ENCODE measurements at places on chromosomes 16 and 17.
A peak's percentile ranks its signal among the peaks of the same experiment; 100 is the strongest.

- peak; percentile 40 for DNase-seq
These were observed 24.4 kb downstream of the SREBF1 start for GRCh38 chr17:17812211-17813054.

GRCh38 chr16:56422896-56423441 is 2.4 kb downstream of the AMFR start:
- no peak for DNase-seq

GRCh38 chr16:86823888-86824671 is 245.7 kb downstream of the FOXL1 start:
- peak; percentile 76 for DNase-seq

DNA sequence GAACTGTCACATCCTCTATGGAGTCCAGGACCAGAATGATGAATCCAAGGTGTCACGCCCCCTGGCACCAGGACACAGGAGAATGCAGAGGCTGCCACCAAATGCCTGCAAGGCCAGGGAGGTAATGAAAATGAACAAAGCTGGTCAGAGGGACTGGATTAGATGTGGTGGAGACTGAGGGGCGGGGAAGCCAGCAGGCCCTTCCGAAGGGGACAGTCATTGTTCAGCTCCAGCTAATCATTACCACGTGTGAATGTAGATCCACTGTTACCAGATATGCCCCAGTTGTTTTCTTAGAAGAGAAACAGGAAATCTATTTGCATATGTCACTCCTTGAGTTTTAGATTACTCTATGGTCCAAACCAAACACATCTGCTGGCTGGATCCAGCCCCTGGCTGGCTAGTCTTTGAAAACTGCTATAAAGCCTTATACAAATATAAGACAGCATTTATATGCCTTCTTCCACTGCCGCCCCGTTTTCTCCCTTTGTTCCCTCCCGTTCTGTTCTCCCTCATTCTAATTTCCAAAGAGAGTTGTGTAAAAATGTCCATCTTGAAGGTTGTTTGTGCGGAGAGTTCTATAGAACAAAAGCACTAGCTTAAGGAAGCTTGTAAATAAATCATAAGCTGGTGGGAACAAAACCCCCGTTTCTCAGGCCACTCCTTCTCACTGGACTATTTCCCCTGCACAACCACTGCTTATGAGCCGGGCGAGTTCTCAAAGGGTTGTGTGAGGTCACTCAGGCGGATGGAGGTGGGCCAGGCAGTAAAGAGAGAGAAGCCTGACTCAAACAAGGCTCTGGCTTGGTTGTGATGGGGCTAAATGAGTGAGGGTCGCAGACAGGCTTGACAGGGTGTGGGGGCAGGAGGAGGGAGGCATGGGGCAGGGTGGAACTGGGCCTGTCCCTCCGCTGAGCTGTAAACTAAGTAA is 14.2 kb downstream of the CRYM start:
- no peak for DNase-seq

GRCh38 chr16:56891685-56892084 is 26.7 kb downstream of the SLC12A3 start:
- DNase-seq, result no peak

GRCh38 chr17:54944796-54945195 is 23.7 kb downstream of the COX11 start:
- DNase-seq, result no peak

- no peak for DNase-seq
These were observed 35.9 kb upstream of the TOM1L1 start for GRCh38 chr17:54864636-54865356.

DNA sequence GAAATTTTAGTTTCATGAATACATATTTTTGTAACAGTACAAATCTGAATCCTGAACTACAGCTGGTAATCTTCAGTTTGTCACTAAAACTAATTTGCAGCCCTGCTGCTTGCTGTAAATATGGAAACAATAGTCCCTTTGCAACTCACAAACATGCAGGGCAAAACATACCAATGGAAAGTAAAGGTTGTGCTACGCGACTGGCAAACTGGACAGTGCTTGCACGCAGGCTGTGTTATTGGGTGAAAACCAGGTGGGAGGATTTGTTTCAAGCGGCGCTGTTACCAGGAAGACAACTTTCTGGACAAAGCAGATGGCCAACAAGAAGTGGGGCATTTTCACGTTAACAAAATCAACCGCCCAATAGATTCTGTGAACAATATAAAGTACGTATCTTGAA is 93.5 kb downstream of the CDYL2 start:
- no peak for DNase-seq

DNA sequence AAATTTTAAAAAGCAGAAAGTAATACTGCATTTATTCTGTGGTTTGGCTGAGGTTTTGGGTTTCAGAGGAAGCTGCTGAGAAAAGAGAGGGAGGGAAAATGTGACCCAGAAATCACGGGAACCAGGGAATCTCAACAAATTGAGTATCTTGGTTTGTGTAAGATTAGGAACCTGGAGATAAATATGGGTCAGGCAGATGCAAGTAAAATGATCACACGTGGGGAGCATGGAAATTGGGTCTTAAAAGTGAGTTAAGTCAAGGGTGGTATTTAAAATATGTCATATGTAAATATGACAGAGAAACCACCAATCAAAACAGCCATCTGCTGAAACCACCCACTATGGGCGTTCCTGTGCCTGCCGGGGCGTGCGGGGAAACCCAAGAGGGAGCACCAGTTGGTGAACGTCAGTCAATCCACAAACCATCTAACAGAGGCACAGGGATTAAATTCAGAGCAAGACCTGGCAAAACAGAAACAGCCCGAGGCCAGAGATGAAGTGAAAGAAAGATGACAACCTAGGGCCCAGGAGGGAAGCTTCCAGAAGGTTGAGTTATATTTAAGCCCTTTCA is 33.4 kb downstream of the CDH13 start:
- DNase-seq, result peak; percentile 70

- DNase-seq, result peak; percentile 81
These were observed 13.9 kb upstream of the LPCAT2 start for GRCh38 chr16:55494994-55495421.

- no peak for DNase-seq
These were observed 295.7 kb downstream of the SNX29 start for GRCh38 chr16:12272264-12272663.

- DNase-seq, result no peak
These were observed 214.4 kb downstream of the C16orf78 start for GRCh38 chr16:49588026-49588425.

GRCh38 chr16:9847146-9847545 is 335.1 kb downstream of the GRIN2A start:
- no peak for DNase-seq

DNA sequence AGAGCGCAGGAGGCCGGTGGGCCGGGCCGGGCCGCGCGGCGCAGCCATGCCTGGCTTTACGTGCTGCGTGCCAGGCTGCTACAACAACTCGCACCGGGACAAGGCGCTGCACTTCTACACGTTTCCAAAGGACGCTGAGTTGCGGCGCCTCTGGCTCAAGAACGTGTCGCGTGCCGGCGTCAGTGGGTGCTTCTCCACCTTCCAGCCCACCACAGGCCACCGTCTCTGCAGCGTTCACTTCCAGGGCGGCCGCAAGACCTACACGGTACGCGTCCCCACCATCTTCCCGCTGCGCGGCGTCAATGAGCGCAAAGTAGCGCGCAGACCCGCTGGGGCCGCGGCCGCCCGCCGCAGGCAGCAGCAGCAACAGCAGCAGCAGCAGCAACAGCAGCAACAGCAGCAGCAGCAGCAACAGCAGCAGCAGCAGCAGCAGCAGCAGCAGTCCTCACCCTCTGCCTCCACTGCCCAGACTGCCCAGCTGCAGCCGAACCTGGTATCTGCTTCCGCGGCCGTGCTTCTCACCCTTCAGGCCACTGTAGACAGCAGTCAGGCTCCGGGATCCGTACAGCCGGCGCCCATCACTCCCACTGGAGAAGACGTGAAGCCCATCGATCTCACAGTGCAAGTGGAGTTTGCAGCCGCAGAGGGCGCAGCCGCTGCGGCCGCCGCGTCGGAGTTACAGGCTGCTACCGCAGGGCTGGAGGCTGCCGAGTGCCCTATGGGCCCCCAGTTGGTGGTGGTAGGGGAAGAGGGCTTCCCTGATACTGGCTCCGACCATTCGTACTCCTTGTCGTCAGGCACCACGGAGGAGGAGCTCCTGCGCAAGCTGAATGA is 606 bp downstream of the THAP11 start:
- DNase-seq, result no peak

- DNase-seq, result peak; percentile 71
These were observed 440.6 kb downstream of the HS3ST3B1 start for GRCh38 chr17:14741491-14741890.

DNA sequence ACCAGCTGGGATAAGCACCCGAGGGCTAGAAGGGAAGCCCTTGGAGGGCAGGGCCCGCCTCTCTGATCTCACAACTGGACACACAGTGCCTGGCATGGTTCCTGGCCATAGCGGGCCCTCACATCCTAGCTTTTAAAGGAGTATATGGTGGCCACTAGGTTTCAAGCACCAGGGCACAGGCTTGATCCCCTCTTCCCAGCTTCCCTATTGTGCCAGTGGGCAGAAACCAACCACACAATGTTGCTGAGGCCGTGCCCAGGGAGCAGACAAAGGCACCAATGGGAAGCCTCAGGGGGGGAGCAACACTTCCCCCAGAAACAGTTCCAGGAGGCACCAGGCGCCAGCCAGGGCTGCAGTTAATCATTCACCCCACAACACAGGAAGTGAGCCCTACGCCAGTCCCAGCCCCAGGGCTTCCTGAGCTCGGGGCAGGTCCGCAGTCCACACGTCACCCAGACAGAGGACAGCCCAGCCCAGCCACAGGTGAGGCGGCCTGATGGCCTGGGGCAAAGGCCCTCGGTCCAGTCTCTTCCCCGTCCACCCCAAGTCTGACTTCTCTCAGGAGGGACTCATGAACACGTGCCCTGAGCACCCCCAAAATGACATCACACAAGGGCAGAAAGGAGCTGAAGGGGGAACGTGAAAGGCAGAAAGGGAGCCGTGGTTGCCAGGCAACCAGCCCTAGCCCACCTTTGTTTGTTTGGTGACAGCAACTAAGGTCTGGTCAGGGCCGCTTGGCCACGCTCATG is 12.8 kb downstream of the SMIM5 start:
- DNase-seq, result peak; percentile 80

DNA sequence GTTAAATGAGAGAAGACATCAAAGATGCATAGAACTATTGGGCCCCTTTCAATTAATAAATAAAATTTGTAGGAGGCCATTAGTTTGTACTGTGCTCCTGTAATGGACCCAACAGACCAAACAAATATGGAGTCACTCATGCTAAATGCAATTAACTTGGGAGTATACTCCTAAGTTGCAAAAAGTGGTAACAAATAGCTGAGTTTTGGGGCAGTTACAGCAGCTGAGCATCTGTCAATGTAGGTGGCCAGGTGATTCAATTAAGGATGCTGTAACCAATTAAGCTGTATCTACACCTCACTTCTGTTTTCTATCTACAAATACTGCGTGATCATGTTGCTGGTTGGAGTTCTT is 34.9 kb downstream of the WNT9B start:
- no peak for DNase-seq

DNA sequence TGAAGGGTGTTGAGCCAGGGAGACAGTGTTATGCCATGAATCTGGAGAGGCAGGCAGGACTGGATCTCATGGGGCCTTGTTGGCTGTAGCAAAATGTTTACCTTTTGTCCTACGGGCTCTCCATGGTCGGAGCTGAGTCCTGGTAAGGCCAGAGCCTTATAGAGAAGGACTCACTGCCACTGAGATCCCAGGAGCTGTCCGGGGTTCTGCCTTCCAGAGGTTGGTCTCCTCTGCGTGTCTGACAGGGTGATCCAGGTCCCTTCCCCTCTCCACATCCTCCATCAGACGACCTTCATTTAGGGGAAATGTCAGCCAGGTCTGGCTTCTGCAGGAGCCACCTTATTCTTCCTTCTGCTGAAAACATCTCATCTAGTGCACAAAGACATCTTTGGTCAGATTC is 285.2 kb upstream of the N4BP1 start:
- DNase-seq, result no peak

DNA sequence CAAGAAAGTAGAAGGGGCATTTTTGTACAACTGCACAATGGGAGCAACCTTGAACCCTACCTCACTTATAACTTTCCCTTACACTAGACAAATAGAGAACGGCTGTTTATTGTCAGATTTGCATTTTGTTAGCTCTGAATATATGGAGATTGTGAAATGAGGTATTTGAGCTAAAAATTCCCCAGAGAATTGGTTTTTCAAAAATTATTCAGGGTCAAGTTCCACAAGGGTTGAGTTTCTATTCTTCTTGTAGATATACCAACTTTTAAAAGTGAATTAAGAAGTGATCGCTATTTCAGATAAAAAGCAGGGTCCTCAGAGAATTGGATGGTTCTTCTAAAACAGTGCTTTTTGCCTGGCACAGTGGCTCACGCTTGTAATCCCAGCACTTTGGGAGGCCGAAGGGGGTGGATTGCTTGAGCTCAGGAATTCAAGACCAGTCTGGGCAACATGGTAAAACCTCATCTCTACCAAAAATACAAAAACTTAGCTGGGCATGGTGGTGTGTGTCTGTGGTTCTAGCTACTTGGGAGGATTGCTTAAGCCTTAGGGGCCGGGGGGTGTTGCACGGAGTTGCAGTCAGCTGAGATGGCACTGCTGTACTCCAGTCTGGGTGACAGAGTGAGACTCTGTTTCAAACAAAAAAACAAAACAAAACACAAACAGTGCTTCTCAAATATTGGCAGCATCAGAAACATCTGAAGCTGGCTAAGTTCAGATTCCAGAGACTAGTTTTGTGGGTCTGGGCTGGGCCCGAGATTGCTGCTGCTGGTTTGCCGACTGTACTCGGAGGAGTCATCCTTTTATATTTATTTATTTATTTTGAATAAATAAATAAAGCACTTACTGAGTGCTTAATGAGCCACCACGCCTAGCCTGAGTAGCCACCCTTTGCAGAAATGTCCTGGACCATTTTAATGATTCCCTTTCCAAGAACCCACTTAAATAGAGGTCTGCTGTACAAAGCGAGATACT is 50.9 kb downstream of the PECAM1 start:
- no peak for DNase-seq

- DNase-seq, result no peak
These were observed 26.1 kb downstream of the CD300LG start for GRCh38 chr17:43873091-43873490.

GRCh38 chr17:80755650-80756405 is 211.2 kb downstream of the RPTOR start:
- DNase-seq, result no peak

- DNase-seq, result no peak
These were observed 95.6 kb downstream of the GAS7 start for GRCh38 chr17:10102817-10103216.

GRCh38 chr16:79500286-79500685 is 100.3 kb downstream of the MAF start:
- no peak for DNase-seq

DNA sequence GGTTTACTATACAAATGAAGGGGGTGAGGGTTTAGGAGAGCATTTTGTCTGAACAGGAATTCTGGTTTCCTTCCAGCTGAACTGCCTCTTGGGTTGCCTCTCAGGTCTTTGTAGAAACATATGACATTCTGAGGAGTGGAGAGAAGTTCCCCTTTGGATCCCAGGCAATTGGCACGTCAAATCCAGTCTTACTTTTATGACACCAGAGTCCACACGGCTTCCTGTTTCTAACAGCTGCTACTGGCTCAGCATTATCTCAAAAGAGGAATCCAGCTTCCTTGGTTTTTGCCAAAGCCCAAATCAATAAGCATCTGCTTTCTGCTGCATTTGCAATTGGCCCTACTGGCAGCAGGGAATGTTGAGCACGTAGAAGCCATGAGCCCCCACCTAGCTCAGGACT is 97.6 kb upstream of the FAM20A start:
- no peak for DNase-seq

GRCh38 chr16:54488729-54489128 is 202.1 kb upstream of the IRX3 start:
- no peak for DNase-seq
